Coronary artery (tissue), 2 donors: ENCODE measurements at places on chromosomes 2 and 18.

GRCh38 chr2:168649562-168649961 lies 152.9 kb upstream of the NOSTRIN start:
- DNase-seq, result no peak

GRCh38 chr2:219490186-219490585 lies 8.5 kb upstream of the GMPPA start:
- no peak for DNase-seq

- no peak for DNase-seq
Measured at GRCh38 chr2:167862782-167863181, 384.6 kb downstream of the STK39 start.

DNA sequence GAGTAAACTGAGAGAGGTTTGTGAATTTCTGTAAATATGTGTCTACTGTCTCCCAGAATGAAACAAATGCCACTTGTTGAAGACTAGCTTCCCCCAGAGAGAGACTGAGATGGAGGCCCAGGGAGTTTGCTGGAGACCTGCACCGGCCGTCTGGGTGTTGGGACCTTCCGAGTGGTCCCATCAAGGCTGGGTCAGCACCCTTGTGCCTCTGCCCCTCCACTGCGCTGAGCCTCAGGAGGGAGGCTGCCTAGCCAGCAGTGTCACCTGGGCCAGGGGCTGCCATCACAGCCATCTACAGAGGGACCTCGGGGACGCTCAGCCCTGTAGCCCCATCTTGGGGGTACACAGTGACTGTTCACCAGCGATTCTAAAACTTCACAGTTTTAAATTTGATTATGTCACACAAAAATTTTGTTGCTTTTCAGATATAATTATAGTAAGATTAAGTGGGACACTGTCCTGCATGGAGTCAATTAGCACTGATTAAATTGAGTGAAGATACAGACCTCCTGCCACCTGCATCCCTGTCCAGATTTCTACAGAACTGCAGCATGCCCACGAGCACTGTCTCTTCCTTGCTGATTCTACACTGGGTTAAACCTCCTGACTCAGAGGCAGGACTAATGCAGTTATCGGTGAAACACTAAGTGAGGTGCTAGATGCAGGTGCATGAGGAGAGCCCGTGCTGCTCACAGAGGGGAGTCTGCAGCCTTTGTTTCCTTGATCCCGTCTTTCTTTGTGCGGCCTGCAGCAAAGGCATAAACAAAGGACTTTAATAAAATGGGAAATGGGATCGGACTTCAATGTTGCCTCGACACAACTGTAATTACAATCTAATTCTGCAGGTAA lies 50.5 kb downstream of the TMEM18 start:
- peak; percentile 29 for DNase-seq

DNA sequence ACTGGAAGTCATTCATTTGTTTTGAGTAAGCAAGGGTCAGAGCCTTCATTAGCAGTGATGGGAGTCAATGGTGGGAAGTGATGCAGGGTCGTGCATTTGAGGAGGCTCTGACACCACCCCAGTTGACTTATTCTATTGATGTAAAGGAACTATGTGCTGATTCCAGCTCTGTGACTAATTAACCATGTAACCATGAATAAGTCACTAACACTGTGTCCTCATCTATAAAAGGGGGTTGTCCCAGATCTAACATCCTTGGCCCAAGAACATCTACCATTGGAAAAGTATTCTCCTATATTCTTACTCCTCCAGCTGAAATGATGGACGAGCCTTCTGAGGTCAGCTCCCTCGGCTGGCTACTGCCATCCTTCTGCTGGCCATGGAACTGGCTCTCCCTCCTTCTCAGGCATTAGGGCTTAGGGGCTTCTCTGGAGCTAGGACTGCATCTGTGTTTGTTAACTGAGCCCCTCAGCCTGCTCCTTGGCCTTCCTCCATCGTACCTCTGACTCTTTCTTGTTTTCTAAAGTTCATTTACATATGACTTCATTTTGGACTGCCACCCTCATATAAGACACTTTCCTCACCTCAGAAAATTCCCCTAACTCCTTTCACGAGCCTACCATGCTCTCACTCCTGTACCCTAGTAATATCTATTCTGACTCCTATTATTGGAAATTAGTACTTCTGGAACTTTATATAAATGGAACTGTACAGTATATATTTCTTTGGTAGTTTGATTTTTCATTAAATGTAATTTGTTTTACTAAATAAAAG lies 115.5 kb downstream of the KCTD1 start:
- DNase-seq, result no peak

GRCh38 chr2:226495466-226496272 lies 304.0 kb downstream of the IRS1 start:
- no peak for DNase-seq

GRCh38 chr2:98952966-98953365 lies 16.9 kb upstream of the CRACDL start:
- no peak for DNase-seq

DNA sequence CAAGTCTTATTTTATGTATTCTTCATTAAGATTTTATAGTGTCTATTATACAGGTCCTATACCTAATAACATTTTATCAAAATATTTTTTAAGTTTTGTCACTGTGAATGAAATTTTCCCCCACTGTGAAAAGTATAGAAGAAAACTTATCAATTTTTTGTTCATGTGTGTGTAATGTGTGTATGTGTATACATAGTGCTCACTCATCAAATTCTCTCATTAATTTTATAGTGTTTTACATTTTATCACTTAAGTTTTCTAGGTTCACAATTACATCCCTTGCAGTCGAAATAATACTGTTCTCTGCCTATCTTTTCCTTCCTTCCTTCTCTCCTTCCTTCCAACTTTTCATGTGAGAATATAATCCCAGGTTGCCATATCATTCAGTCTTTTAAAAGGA lies 93.2 kb upstream of the FBXO11 start:
- DNase-seq, result no peak

DNA sequence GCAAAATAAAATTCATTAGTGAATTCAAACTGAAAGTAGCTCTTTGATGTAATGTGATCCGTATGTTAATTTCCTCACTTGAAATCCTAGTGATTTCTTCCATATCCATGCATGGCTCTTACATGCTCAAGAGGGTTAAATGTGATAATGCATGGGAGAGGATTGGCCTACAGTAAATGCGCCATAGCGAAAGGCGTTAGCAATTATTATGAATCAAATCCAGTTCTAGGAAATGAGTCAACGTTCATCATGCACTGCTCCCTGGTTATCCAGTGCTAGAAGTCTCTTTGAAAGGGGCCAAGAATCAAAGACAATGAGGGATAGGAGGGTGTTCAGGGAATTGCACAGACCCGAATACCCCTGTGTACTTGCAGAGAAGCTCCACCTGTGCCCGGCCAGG lies 101.4 kb upstream of the RASGRP3 start:
- no peak for DNase-seq

- DNase-seq, result no peak
Measured at GRCh38 chr2:31893094-31893493, 117.7 kb downstream of the MEMO1 start.

GRCh38 chr18:79742076-79742475 lies 55.7 kb upstream of the KCNG2 start:
- no peak for DNase-seq

DNA sequence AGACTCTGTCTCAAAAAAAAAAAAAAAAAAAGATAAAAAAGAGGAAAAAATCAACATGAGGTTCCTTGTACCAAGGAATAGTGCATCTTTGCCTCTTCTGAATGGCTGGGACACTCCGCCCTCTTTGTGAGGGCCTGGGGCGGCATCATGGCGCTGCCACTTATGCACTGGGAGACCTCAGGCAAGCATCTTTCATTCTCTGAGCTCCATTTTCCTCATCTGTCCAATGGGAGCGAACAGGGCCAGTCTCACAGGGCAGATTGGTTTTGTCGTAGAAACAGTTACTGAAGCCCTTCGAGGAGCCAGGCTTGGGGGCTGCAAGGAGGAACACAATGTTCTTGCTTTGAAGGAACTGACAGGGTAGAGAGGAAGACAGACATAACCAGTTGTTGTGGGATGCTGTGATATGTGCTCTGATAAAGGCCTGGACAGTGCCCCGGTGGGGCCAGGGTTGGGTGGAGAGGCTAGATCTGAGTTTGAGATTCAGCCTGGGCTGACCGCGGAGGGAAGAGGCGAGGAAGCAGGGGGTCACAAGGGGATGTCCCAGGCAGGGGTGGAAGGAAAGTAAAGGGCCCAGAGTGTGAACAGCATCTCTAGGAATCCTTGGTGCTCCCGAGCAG lies 14.1 kb downstream of the ZFP36L2 start:
- DNase-seq, result no peak

DNA sequence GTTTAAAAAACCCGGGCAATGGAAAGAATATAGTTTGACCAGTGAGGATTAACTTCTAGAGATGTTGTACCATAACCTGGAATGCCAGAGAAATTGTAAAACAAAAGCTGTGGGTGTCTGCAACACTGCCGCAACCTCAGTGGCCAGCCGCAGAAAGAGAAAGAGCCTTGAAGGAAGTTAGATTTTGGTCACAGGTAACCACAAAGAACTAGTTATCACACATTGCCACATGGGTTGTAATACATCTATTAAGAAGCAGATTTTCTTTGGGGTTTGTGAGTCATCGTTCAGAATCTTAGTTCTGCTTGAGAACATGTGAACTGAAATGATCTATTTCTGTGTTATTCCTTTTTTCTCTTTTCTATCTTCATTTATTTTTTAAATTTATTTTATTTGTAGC lies 222.9 kb upstream of the AGAP1 start:
- no peak for DNase-seq

GRCh38 chr18:77077941-77078689 lies 54.5 kb downstream of the MBP start:
- DNase-seq, result no peak

- peak; percentile 35 for DNase-seq
Measured at GRCh38 chr18:75130591-75131328, 78.2 kb downstream of the PTGR3 start.

DNA sequence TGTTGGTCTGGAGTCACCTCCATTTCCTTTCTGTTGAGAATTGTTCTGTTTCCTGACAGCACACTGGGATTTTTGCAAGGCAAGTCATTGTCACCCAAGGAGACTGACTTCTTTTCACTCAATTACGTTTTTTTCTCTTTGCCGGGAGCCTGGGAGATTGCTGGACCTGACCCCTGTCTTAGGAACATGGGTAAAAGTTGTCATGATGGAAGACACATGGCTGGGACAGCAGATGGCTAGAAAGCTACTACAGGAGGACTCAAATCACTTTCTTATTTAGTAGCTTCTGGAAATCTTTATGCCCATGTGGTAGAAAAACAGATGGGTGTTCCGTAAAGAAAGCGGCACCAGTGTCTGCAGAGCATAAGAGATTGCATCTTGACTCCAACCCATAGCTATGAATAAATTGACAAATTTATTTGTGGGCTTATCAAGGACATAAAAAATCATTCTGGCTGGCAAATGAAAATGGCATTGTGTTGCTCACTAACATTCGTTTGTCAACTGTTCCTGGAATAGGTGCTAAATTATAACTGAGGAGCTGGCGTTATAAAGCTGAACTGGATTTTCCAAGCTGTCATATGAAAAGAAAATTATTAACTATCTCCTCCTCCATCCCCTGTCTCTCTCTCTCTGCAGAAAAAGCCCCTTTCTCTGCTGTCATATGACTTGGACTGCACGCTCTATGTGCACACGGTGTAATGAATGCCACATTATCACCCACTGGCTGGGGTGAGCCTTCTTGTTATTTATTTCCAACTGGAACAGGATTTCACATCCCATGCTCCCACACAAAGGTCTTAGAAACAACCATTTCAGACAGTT lies 159.8 kb downstream of the SH3RF3 start:
- DNase-seq, result no peak

DNA sequence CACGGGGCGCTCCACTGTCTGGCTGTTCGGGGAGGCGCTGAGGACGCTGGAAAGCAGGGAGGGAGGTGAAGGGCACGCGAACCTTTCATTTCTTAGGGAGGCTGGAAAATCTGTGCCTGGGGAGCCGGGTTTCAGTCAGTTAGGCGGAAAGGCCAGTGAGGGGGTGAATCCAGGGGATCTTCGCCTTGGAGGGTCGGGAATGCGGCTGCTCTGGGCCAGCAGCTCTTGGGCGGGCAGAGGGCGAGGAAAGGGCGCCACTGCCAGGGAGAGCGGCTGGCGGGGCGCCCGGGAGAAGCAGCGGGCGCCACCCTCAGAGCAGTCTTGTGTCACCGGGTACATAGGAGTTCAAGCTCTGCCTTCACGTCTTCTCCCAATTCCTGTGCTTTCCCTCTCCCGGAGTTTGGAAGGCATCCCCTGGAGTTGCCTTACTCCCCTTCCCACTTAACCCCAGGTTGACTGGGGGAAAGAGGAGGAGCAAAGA lies 1.4 kb downstream of the CCDC85A start:
- no peak for DNase-seq

GRCh38 chr18:48947092-48947491 lies 3.7 kb downstream of the SMAD7 start:
- no peak for DNase-seq

- DNase-seq, result no peak
Measured at GRCh38 chr18:1976484-1976883, 594.8 kb downstream of the METTL4 start.

- no peak for DNase-seq
Measured at GRCh38 chr2:195343540-195343939, 313.5 kb upstream of the SLC39A10 start.

GRCh38 chr2:52097071-52097470 lies 1065.1 kb upstream of the NRXN1 start:
- DNase-seq, result no peak

DNA sequence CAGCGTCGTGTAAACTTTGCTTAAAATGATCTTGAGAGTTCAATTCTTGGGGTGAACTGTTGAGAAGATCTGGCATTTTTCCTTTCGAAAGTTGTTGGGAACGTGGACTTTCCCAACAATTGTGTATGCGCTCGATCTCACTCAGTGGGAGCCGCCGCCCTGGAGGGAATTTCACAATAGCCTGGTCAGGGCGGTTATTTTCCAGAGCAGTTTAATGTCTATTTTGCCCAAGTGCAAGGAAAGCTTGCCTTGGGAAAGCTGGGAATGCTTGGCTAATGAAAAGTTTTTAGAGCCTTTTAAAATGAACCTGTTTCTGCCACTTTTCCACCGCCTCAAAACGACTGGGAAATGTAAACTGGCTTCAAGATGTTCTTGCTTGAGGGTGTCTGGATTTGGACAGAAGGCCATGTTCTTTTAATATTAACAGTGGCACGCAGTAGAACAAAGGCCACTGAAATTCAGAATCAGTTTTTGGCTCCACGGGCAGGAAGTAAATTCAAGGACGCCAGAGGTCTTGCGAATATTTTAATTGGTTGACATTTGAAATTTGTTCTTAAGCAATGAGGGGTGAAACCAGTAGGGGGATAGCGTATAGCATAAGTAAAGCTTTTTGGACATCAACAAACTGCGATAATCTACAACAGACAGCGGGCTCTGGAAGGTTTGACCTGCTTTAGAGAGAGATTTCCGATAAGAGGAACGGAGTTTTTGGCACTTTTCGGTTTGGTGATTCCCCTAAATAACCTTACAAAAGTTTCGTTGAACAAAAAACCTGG lies 1.2 kb downstream of the CFLAR start:
- peak; percentile 87 for DNase-seq

GRCh38 chr18:54835944-54836343 lies 7.7 kb downstream of the RAB27B start:
- DNase-seq, result no peak

GRCh38 chr2:203646266-203646864 lies 60.1 kb upstream of the CD28 start:
- no peak for DNase-seq

GRCh38 chr2:17306706-17307105 lies 211.5 kb downstream of the RAD51AP2 start:
- no peak for DNase-seq
